ENCODE measurements at places on chromosomes 11 and 22.

- no peak for DNase-seq
Measured at GRCh38 chr22:46352691-46353386, 17.3 kb downstream of the TRMU start.

GRCh38 chr11:76114238-76114637, 92.1 kb downstream of the WNT11 start:
- DNase-seq = no peak

DNA sequence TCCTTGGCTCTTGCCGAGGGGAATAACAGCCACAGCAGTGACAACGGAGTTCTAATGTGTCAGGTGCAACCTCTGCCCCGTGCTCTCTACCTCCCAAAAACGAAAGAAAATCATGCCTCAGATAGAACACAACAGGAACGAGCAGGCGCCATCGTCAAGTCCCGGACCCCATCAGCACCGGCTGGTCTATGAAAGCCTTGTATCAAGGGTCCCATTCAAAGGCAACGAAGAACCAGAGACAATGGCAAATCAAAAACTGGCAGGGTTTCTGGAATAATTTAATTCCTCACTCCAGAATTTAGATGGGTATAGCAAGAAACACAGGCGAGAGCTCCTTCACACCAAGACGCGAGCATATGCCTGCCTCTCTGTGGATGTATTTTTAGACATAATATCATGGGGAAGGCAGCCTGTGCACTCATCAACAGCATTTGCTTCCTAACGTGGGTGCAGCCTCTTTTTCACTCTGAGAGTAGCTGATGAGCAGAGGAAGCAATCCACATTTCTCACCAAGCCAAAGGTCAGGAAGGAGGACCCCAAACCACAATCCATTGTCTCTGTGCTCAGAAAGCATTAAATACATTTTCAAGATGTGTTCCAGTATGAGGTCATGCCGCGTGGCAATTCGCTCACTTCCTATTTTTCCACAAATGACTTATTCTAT, 193.4 kb upstream of the BLID start:
- no peak for DNase-seq

GRCh38 chr11:133726542-133726941, 118.8 kb downstream of the SPATA19 start:
- DNase-seq = no peak

- no peak for DNase-seq
Measured at GRCh38 chr11:2089536-2090165, 49.5 kb downstream of the IGF2 start.

- DNase-seq = no peak
Measured at GRCh38 chr11:33222052-33222750, 35.0 kb upstream of the HIPK3 start.

DNA sequence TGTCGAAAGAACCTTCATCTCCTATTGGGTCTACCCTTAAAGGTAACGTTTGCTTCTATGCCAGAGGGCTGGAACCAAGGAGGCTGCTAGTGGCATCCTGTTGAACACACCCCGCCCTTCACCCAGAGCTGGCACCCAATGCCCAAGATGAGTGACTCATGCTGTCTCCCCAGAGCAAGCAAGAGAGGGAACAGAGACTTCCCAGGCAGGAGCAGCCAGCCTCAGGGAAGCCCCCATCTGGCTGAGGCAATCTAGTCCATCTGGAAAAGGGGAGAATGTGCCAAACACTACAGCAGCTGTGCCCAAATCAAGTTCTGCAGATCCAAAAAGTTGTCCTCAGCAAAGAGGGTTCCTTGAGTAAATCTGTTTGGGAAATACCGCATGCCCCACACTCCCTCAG, 91.9 kb upstream of the TP53I11 start:
- DNase-seq = no peak

DNA sequence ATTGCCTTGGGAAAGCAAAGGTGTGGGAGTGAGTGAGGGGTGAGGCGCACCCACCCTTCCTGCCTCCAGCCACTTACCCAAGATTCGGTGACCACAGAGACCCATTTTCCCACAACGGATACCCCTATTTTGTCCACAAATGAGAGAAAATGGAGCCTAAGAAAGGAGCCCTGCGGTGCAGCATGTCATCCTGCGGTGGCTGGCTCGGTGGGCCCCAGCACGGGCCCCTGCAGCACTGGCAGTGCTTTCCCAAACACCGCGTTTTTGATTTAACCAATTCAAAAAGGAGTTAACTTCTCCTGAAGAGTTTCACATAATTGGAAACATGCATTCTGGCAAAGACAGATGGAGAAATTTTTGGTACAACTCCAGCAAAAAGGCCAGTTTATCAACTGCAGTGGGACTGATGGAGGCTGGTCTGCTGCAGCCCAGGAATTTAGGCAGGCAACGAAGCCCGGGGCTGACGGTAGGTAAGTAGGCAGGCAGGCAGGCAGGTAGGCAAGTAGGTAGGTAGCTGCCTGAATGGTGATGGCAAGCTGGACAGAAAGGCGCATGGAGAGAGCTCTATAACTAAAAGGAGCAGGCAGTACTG, 84.2 kb downstream of the FDX1 start:
- no peak for DNase-seq
